ENCODE measurements at places on chromosomes 1 and 21.

DNA sequence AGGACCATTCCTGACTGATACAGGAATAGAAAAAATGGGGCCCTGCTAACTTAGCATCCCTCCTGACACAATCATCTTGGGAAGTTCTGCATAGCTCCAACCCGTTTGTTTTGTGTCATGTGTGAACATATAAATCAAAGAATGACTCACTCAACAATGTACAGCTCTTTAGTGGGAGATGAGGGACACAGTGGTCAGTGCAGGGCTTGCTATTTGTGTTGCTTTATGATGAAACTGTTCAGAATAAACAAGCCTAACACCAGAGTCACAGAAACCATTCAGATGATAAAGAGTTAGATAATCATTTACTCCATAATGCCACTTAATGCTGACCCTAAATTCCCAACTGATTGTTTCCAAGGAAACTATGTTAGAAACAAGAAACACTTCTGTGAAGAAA lies 154.2 kb upstream of the ZNHIT6 start:
- no peak for DNase-seq

DNA sequence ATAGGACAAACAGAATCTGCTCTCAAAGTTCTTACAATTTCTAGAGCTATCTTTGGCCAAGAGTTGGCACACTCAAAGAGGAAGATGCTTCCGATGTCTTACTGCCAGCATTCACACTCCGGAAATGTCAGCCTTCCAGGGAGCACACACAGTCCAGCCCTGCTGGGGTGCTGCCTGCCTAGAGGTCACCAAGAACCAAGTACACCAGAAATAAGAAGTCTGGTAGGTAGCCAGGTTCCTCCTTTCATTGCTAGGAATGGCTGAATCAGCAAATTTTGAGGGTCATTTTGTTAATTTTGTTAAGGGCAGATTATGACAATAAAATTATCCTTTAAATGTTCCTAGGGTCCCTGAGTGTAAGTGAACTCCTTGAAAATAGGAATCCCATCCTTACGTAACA lies 77.5 kb downstream of the PLPP3 start:
- DNase-seq: no peak

- no peak for DNase-seq
Measured at GRCh38 chr1:167763525-167764220, 41.9 kb downstream of the MPZL1 start.

GRCh38 chr1:214467078-214467585 lies 84.3 kb downstream of the PTPN14 start:
- no peak for DNase-seq
